ENCODE measurements at places on chromosomes 3 and 15.

GRCh38 chr15:62914461-62915079, 128.0 kb upstream of the TPM1 start:
- no peak for DNase-seq

GRCh38 chr15:92277776-92278175, 115.9 kb upstream of the ST8SIA2 start:
- DNase-seq, result peak; percentile 66

- DNase-seq, result no peak
Observed at GRCh38 chr3:172103724-172104123, 64.3 kb downstream of the FNDC3B start.

DNA sequence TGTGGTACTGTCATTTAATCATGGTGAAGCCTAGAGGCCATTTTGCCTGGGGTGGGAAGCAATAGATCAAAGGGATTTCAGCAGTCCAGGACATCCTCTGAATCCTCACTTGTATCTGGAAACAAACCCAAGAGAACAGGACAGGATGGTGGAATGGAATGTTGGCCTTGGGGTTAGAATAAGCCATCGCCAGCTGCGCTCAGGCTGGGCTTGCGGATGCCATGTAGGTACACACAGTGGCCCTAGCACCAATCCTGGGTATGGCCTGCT, 76.5 kb upstream of the ALDH1A3 start:
- DNase-seq, result no peak

DNA sequence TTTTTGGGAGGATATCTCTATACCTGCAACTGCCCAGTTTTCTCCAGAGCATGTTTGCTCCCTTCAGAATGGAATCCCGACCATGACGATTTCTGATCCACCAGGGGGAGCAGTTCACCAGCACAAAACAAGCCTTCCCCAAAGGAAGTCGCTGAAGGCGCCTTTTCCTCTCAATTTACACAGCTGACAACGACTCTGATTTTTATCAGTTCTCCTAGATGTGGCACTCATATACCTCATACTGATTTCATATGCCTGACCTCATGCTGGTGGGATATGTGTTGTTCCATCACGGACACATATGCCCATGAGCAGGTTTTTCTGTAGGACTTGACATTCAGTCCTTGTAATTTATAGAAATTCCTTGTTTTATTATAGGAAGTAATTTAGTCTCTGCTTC, 1028.2 kb downstream of the MCTP2 start:
- peak; percentile 71 for DNase-seq

- no peak for DNase-seq
Observed at GRCh38 chr3:147341727-147342126, 64.6 kb downstream of the ZIC4 start.

- no peak for DNase-seq
Observed at GRCh38 chr15:64503197-64503596, 42.8 kb downstream of the ZNF609 start.

GRCh38 chr3:14138878-14139655, 14.2 kb downstream of the TMEM43 start:
- DNase-seq, result no peak

- DNase-seq, result no peak
Observed at GRCh38 chr15:73959801-73960200, 32.3 kb downstream of the STOML1 start.

- DNase-seq, result no peak
Observed at GRCh38 chr3:27713435-27714145, 8.5 kb downstream of the EOMES start.

DNA sequence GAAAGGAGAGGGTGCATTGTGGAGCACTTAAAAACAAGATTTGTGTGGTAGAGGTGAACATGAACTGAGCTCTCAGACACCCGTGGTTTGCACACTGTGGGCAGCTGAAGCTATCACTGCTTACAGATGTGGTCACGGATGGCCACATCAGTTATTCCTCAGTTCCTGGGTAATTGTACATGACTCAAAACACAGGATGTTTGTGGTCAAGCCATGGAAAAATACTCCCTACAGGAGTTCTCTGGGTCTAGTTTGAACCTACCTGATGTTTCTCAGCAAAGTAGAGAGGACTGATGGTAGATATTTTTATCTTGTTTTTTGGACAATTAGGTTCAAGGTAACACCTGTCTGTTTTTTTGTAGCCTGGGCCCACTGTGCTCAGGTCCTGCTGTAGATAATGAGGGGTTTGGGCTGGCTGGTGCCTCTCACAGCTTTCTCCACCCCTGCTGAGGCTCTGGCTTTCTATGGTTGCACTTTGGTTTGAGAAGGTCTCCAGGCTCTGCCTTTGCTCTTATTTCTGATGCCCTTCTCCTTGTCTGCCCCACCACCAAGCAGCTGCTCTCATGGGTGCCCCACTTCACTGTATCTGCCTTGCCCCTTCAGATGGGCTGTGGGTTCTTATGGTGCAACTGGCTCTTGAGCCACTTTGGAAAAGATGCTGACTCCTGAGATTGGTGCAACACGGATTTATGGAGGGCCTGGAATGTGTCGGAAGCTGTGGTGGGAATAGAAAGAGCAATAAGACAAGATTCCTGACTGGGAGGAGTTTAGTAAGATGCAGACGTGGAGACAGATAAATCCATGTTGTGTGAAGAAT, 40.1 kb downstream of the CDCP1 start:
- DNase-seq, result peak; percentile 30

DNA sequence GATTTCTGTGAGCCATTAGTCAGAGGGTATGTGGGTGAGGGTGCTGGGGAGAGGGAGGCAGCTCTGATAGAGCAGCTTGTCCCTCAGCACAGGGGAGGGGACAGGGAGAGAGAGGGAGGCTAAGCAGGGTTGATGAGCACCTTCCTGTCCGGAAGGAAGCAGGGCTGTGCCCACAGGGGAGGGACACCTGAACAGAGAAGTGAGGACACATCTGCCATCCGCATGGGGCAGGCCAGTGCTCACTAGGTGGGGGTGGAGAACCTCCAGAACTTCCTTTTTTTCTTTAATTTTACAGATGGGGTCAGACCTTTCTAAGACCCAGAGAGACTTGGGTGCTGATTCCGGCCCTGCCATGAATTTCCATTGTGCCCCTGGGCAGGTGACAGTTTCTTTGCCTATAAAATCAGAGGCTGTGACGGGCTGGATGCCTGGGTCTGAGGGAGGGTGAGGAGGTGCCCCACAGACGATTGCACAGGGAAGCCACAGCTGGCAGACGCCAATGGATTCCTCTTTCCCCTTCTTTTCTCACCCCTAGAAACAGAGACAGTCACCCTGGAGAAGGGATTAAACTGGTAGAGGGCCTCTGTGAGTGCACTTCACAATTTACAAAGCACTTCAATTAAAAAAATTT, 4.1 kb upstream of the TGM5 start:
- DNase-seq, result no peak

DNA sequence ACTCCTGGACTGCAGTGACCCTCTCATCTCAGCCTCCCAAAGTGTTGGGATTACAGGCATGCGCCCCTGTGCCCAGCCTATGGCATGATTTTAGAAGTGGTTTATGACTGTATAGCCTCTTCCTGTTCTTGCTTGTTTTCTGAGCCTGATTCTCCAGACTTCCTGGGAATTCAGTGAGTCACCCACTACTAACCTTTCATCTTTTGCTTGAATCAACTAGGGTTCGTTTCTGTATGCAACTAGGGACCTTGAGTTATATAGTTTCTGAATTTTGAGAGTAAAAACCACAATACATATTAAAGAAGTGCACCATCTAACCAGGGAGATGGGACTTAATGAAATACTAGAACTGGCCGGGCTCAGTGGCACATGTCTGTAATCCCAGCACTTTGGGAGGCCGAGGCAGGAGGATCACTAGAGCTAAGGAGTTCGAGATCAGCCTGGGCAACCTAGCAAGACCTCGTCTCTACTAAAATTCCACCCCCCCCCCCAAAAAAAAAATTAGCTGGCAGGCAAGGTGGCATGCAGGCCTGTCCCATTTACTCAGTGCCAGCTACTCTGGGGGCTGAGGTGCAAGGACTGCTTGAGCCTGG, 76.0 kb downstream of the ZNF609 start:
- DNase-seq, result peak; percentile 39

GRCh38 chr3:159825216-159825854, 163.3 kb upstream of the IL12A start:
- DNase-seq, result no peak

DNA sequence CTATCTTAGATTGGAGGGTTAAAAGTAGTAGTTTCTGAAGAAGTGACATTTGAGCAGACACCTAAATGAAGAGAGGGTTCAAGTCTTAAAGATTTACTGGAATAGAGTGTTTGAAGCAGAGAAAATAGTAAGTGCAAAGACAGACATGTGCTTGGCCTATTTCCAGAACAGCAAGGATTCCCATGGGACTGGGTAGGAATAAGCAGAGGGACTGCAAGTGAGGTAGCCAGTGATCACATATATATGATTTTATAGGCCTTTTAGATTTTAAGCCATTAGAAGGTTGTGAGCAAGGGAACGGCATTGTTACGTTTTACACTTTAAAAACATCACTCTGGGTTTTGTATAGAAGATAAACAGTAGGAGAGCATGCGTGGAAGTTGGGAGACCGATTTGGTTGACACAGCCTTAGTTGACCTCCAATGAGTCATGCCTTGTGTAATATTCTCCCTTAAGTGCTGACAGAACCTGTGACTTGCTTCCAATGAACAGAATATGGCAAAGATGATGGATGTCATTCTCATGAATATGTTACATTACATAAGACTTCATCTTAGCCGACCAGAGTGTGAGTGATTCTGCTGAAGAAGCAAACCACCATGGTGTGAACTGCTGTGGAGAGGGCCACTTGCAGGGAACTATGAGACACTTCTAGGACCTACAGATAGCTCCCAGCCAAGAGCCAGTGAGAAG, 37.1 kb upstream of the SLC4A7 start:
- DNase-seq, result peak; percentile 40

DNA sequence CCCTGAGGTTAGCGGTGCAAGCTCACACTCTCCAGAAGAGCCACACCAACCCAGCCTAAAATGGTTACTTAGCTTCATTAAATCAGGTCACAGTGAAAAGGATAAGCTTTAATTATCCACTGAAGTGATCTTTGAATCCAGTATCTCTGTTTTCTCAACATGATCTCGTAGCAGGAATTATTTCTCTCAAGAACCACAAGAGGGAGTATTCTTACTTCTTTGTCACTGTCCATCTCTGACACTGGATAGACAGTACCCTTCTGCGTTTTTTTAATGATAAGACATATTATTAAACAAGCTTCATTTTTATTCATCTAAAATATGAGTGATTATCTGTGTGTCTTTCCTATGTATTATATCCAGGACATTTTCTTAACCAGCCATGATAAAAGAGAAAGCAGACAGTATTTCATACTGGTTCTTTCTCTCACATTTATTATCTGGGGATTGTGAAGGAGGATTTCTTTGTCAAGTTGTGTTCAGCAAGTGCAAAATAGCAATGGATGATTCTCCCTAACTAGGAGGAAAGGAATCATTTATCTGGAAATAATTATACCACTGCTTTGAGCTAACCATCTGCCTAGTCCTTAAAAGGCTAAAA, 105.4 kb upstream of the CCDC54 start:
- DNase-seq, result peak; percentile 72

GRCh38 chr15:61444585-61444984, 215.5 kb upstream of the RORA start:
- no peak for DNase-seq

GRCh38 chr15:49031804-49032203, 14.4 kb downstream of the SECISBP2L start:
- DNase-seq, result no peak

DNA sequence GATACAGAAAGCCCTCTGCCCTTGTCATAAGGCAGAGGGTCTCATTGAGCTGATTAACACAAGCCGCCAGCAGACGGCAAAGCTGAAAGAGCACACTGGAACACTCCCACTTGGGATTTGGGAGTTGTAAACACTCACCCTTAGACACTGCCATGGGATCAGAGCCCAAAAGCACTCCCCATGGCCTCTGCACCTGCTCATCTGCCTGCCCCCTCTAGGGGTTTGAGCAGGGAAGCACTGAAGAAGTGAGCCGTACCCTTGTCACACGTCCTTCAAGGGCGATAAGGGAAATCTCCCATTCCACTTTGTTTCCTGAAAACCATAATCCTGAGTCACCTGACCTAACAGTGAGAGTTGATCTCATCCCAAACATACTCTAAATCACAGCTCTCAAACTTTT, 14.7 kb downstream of the FSIP1 start:
- DNase-seq, result no peak

GRCh38 chr15:25879438-25879837, 16.3 kb upstream of the ATP10A start:
- DNase-seq, result no peak

GRCh38 chr3:65706776-65707568, 331.7 kb downstream of the MAGI1 start:
- DNase-seq, result no peak

DNA sequence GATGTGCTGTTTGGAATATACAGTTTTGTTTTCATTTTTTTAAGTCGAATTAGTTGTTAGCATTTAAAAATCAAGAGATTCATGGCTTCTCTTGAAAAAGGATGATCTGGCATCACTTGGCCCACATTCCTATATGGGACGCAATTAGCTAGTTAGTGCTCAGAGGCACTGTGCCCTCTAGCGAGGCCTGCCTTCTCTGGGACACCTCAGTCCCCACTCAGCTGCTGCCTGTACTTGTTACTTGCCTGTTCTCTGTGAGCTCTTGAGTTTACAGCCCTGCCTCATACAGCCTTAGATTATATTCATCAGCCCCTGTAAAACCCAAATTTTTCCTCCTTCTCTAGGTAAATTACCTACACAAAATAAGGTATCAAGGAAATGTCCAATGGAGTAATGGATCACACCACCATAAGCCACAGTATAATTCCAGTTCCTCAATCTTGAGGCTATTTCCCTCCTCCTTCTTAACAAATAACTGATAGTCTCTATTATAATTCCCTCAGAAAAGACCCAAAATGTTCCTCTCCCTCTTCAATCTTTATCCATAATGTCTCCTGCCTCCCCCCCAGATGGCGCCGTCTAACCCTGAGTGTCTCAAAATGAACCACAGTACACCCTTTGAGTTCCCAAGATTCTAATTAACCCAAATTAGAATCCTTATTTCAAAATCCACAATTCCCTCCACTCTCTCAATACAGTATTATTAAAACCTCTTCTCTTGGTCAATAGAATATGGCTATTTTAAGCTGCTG, 2.7 kb downstream of the ZMAT3 start:
- DNase-seq, result peak; percentile 47

- no peak for DNase-seq
Observed at GRCh38 chr15:89163271-89164055, 57.9 kb downstream of the RLBP1 start.

DNA sequence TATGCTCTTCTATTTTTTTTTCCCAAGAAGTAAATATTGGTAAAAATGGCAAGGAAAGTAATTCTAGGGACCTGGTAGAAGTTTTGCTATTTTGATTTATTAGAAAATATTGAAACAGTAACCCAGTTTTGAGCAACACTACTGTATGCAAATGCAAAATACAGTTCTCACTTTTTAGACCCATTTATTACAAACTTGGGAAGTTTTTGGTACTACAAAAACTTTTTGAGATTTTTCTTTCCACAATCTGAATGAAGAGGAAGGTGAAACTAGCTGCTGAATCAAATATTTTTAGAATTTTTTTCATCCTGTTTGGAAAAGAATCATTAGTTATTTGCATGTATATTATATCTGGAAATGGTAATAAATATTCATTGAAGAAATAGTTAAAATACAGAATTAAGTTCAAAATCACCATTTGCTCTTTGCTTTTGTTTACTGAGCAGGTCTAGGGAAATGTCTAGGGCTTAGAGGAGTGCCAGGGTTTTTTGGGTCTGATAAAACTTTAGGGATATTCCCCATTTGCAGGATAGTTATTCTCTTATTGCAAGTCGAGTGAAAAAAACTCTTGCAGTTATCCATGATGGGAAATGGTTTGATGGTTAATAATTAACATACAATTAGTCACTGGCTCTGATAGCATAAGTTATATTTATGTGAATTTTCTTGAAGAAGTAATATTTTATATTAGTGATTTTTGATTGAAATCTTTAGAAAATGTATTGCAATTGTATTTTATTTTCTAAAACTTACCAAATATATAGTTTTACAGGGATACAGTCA, 47.0 kb downstream of the TCF12 start:
- no peak for DNase-seq
